ENCODE measurements at places on chromosomes 1 and 21. TPM values are rescaled to one million over a fixed set of nuclear protein-coding genes. Genes with fewer than 3 reads are reported as not detected.

SYNJ1 gene
- 5.0 TPM for polyA plus RNA-seq

BRINP2 gene
- 0.02 TPM for polyA plus RNA-seq

OPN3 gene
- polyA plus RNA-seq = 14.1 TPM

GRCh38 chr1:1000357-1001056 is 610 bp upstream of the HES4 start:
- no peak for DNase-seq

ENAH gene
- polyA plus RNA-seq = 68.7 TPM

GRCh38 chr21:45494851-45495680 is 47.2 kb downstream of the SLC19A1 start:
- DNase-seq = no peak

MAP3K21 gene
- polyA plus RNA-seq = 0.13 TPM

- DNase-seq = no peak
Measured at GRCh38 chr1:219175212-219175564, 1.5 kb downstream of the LYPLAL1 start.

- no peak for DNase-seq
Measured at GRCh38 chr1:3981746-3982505, 81.9 kb upstream of the C1orf174 start.

- no peak for DNase-seq
Measured at GRCh38 chr1:174397261-174397660, 50.5 kb upstream of the GPR52 start.

DNA sequence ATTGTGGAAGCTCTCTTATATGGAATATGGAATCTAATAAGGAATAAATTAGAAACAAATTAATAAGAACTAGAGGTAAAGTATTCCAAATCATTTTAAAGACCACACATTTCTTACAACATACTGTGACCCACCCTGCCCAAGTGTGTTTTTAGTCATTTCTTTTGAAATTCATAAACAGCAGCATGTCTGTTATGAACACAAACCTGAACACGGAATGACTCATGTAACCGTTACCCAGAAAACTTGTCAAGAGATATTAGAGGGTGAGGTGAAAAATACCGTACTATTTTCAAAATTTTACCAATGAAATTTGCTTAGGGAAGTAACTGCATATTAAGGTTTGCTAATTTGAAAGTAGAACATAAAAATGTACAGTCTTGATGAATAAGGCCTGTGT is 48.4 kb downstream of the SNX7 start:
- no peak for DNase-seq

HEYL gene
- 0.50 TPM for polyA plus RNA-seq

TNFRSF8 gene
- not detected for polyA plus RNA-seq

GRCh38 chr1:41894808-41895483 is 23.8 kb downstream of the HIVEP3 start:
- no peak for DNase-seq

AK5 gene
- 13.2 TPM for polyA plus RNA-seq

ADCY10 gene
- 0.02 TPM for polyA plus RNA-seq

DNA sequence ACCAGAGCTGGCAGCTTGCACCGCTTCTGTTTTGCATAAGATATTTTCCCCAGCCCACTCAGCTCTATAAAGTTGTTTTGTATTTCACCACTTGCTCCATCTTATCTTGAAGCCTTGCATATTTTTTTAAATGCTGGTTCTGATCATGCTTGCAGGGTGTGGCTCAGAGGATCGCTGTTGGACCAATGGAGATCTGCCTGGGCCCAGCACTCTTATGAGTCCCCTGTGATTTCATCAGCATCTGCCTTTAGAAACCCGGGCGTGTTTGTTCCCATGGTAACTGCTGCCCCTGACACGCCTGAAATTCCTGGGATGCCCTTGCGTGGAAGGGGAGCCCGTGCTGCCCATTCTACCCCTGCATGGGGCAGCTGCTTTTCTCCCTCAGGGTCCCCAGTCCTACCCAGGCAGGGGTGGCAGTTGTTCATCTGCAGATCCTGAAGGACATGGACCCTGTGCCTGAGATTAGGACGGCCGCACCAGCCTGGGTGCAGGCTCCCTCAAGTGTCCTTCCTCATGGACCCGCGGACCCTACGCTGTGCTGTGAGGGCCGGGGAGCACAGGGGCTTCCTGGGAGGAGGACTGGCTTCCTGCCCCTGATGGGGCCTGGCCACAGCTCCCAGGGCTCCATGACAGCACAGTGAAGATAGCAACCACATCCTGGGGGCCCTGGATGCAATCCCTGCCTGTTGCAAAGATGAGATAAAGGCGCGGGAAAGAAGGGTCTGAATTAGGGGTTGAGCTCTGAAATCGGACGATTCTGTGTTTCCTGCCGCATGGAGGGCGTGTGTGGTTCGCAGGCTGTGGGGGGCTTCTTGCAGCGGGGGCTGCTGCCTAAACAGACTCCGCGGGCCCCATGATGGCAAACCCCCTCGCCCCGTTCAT is 226.5 kb downstream of the SDCCAG8 start:
- DNase-seq = no peak

TADA1 gene
- polyA plus RNA-seq = 6.6 TPM

DNA sequence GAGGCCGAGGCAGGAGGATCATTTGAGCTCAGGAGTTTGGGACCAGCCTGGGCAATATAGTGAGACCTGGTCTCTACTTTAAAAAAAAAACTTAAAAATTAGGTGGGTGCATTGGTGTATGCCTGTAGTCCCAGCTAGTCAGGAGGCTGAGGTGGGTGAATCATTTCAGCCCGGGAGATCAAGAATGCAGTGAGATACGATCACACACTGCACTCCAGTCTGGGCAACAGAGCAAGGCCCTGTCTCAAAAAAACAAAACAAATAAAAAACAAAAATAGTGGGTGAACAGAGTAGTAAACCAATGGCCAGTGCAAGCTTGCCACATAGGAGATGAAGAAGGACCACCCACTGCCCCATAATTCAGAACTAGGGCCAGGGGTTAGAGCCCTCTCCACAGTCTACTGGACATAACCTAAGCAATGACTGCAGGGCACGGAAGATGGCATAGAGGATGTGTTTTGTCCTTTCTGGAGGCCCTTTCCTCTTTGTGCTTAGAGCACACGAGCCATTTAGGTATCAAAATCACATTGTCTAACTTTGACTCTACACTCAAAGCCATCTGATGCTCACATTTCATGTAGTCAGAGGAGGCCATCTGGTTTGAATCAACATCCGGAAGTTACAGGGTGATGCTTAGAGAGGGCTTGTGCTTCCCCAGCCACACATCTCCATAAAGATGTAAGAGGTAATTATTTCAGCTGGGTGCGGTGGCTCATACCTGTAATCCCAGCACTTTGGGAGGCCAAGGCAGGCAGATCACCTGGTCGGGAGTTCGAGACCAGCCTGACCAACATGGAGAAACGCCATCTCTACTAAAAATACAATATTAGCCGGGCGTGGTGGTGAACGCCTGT is 12.6 kb downstream of the CD2 start:
- DNase-seq = no peak

DNA sequence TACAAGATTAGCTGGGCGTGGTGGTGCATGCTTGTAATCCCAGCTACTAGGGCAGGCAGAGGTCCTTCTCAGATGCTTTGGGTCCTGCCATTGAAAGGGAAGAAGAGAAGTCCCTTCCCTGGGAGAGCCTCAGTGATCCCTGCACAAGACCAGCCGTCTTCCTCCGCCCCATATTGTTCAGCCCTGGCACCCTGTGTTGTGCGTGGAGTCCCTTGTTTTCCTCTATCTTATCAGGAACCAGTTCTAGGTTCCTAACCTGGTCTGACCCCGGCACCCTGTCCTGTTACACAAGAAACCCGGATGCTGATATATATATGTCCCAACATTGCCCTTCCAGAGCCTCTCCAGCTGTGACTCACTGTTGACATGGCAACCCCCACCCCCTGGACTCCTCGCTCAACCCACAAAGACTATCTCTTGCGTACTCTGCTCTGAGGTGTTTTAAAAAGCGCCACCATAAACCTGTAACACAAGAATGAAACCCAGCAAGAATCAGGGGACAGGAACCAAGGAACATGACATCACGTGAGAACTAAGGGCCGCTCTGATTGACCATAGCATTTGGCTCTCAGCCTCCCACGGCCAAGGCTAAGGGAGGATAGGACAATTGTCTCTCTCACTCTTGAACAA is 4.8 kb downstream of the MX2 start:
- DNase-seq = no peak

DNA sequence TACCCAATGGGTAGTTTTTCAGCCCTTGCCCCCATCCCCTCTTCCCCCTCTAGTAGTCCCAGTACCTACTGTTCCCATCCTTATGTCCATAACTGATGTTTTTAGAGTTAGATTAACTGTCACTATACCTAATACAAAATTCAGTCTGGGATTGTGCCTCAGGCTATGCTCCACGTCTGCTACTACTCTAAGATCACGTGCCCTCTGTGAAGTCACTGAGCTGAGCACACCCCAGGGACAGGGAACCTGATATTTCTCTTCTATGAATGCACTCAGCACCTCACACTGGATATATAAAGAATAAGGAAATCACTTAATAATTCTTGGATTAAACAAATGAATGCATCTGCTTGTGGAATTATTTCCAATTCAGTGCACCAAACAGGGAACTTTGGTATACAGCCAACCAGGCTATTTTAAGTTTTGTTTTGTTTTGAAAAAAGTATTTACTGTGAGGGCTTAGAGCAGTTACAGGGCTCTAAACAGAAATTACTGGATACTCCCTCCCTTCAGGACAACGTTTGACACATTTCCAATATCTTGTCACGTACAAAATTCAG is 307.9 kb downstream of the SMYD3 start:
- DNase-seq = no peak

All from BJ (cell line).